Cardiac muscle cell (in vitro differentiated cells and primary cell): ENCODE measurements at places on chromosomes 7 and 10. TPM values are rescaled to one million over a fixed set of nuclear protein-coding genes. Genes with fewer than 3 reads are reported as not detected.

Gene MSS51
- 3.6 and 3.9 TPM in 2 replicates for total RNA-seq

Gene KAZALD1
- 50.1 and 52.9 TPM in 2 replicates for total RNA-seq

Gene MYL10
- not detected in 2 replicates for total RNA-seq

Gene TMEM196
- total RNA-seq: not detected in 2 replicates

Gene SPDYE2
- not detected in 2 replicates for total RNA-seq

GRCh38 chr7:73994023-73994422 lies 34.0 kb upstream of the ELN start:
- no peaks in the 10 kb centered on the region for H3K27me3 ChIP-seq
- no peak overlapping the region for H3K4me3 ChIP-seq
- no peaks in the 10 kb centered on the region for H3K36me3 ChIP-seq
- no peak for DNase-seq

- H3K36me3 ChIP-seq: no peaks in the 10 kb centered on the region
- no peak overlapping the region for H3K4me3 ChIP-seq
- DNase-seq: no peak
- no peaks in the 10 kb centered on the region for H3K4me1 ChIP-seq
Observed at GRCh38 chr10:122740640-122741039, 41.0 kb upstream of the C10orf120 start.

GRCh38 chr7:50647286-50647980 lies 82.2 kb upstream of the DDC start:
- no peaks in the 10 kb centered on the region for H3K36me3 ChIP-seq
- H3K27me3 ChIP-seq: no peaks in the 10 kb centered on the region
- no peak for DNase-seq
- no peak overlapping the region for H3K4me3 ChIP-seq

GRCh38 chr7:129854401-129854800 lies 98.4 kb downstream of the UBE2H start:
- peaks cover 22% of the 10 kb centered on the region for H3K4me1 ChIP-seq
- no peaks in the 10 kb centered on the region for H3K27me3 ChIP-seq
- no peak overlapping the region for H3K27ac ChIP-seq
- no peak overlapping the region for H3K4me3 ChIP-seq
- H3K36me3 ChIP-seq: no peaks in the 10 kb centered on the region

GRCh38 chr7:117014673-117015133 lies 61.4 kb downstream of the ST7 start:
- H3K27me3 ChIP-seq: no peaks in the 10 kb centered on the region
- H3K36me3 ChIP-seq: no peaks in the 10 kb centered on the region
- H3K27ac ChIP-seq: peak overlapping the region; percentile 86
- H3K4me1 ChIP-seq: peaks cover 51% of the 10 kb centered on the region
- H3K4me3 ChIP-seq: peak overlapping the region; percentile 73

DNA sequence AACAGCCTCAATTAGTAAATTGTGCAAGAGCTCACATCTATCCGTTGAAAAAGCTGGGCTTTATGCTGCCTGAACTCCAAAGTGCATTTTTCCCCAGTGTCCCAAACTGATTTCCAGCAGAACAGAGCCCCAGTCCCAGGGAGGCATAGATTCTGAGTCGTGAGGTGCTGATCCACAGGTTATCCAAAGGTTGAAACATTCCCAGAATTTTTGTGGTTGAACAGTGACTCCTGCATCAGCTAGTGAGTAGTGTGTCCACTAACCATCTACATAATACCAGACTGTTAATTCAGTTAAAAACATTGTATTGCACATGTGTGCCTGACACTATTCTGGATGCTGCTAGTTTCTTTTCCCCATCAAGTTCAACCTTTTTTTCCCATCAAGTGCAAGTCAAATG lies 761.5 kb downstream of the GATA3 start:
- peaks cover 15% of the 10 kb centered on the region for H3K27me3 ChIP-seq
- DNase-seq: no peak
- H3K4me3 ChIP-seq: no peak overlapping the region
- no peaks in the 10 kb centered on the region for H3K4me1 ChIP-seq
- no peak overlapping the region for H3K27ac ChIP-seq

DNA sequence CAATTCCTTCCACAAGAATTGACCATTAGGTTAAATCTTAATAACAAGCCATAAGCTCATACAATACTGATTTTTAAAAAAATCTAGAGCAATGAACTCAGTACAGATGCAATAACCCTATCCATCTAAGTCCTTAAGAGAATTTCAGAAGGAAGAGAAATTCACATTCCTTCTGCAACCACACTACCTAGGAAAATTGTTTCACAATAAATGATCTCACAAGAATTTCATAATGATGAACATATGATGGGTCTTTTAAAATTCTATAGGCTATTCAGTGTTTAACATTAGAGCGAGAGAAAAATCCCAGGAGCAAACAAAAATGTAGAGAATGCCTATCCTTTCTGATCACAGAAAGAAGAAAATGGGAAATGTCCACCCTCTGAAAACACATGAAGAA lies 70.0 kb upstream of the MAGI2 start:
- no peaks in the 10 kb centered on the region for H3K36me3 ChIP-seq
- H3K4me3 ChIP-seq: no peak overlapping the region
- H3K27me3 ChIP-seq: no peaks in the 10 kb centered on the region
- no peak for DNase-seq
- H3K4me1 ChIP-seq: no peaks in the 10 kb centered on the region

GRCh38 chr10:71761105-71761511 lies 12.2 kb downstream of the VSIR start:
- H3K36me3 ChIP-seq: no peaks in the 10 kb centered on the region
- no peak overlapping the region for H3K27ac ChIP-seq
- no peak overlapping the region for H3K4me3 ChIP-seq
- H3K27me3 ChIP-seq: no peaks in the 10 kb centered on the region
- DNase-seq: no peak
- no peaks in the 10 kb centered on the region for H3K4me1 ChIP-seq

DNA sequence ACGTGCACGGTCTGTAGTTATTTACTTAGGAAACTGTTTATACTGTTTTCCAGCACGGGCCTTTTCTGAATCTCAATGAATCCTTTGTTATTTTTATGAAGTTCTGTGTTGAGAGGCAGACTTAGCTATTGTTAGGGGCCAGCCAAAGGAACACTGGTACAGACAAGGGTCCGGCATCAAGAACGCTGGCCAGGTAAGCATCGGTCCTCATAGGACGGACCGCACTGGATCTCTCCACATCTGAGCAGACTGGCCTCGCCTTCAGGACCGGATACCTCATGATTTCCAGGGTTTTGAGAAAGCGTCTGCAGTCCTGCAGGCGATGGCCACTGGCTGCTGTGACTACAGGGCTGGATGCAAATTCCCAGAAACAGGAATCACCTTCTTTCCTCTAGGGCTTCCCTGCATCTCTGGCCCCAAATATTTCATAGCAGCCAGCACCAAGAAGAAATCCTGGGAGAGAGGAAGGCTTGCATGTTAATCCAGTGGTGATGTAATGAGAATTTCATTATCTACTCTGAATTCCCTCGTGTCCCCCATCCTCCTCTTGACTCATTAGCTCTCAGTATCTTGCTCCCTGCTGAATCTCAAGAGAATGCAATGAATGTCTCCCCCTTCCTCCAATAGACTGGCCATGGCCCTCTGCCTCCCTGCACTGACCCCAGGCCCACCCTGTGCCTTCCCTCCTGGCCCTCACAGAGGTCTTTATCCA lies 325.4 kb upstream of the NPVF start:
- H3K36me3 ChIP-seq: no peaks in the 10 kb centered on the region
- no peaks in the 10 kb centered on the region for H3K27me3 ChIP-seq
- no peak overlapping the region for H3K27ac ChIP-seq
- no peak for DNase-seq
- H3K4me1 ChIP-seq: no peaks in the 10 kb centered on the region

DNA sequence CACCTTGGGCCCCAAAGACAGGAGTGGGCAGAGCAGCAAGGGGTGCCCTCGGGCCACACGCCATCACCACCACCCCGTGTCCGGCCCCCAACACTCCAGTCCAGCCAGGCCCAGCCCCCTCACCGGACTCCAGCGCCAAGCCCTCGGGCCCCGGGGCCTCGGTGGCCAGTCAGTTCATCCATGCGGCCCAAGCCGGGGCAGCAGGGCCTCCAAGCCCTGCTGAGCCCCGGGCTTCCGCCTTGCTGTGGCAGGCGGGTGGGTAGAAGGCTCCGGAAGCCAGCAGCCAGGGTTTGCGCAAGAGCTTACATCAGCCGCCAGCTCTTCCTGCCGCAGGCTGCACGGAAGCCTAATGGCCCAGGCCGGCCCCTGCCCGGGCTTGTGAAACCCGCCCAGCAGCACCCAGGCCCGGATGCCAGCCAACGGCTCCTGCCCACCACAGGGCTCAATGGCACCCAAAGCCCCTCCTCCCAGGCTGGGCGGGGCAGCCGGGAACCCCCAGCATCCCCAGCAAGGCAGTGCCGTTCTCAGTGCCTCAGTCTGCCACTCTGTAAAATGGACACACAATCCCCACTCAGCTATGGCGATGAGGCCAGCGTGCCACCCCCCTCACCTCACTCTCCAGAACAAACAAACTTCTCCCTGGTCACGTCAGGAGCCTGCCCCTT lies 26.5 kb downstream of the TNRC18 start:
- H3K36me3 ChIP-seq: peaks cover 2% of the 10 kb centered on the region
- DNase-seq: peak; percentile 96
- no peaks in the 10 kb centered on the region for H3K4me1 ChIP-seq
- no peaks in the 10 kb centered on the region for H3K27me3 ChIP-seq

GRCh38 chr7:30980194-30980593 lies 16.4 kb downstream of the GHRHR start:
- no peaks in the 10 kb centered on the region for H3K36me3 ChIP-seq
- no peak for DNase-seq
- H3K4me1 ChIP-seq: no peaks in the 10 kb centered on the region
- peaks cover 42% of the 10 kb centered on the region for H3K27me3 ChIP-seq
- H3K4me3 ChIP-seq: no peak overlapping the region
- H3K27ac ChIP-seq: no peak overlapping the region

GRCh38 chr7:114160925-114161324 lies 242.1 kb upstream of the PPP1R3A start:
- no peak overlapping the region for H3K27ac ChIP-seq
- H3K4me1 ChIP-seq: no peaks in the 10 kb centered on the region
- H3K4me3 ChIP-seq: no peak overlapping the region
- DNase-seq: no peak
- no peaks in the 10 kb centered on the region for H3K27me3 ChIP-seq

GRCh38 chr7:78516450-78516849 lies 717.9 kb downstream of the PHTF2 start:
- no peaks in the 10 kb centered on the region for H3K4me1 ChIP-seq
- H3K4me3 ChIP-seq: no peak overlapping the region

DNA sequence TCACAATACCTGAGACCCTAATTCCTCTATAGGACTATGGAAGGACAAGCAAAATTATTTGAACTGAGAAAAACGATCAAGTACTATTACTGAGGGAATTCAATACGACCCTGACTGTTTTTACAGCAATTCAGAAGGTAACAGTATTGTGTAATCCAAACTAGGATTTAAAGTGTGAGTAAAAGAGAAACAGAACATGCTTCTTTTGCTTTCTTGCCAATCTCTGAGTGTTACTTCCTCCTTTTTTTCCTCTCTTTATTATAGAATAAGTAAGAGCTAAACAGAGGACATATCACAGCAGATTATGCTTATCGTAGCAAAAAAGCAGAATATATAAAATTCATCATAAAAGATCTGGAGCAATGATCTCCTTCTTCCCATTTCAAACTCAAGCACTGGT lies 292.1 kb downstream of the THSD7A start:
- no peak for DNase-seq
- H3K4me3 ChIP-seq: no peak overlapping the region
- H3K27ac ChIP-seq: no peak overlapping the region
- H3K27me3 ChIP-seq: no peaks in the 10 kb centered on the region

- no peak overlapping the region for H3K4me3 ChIP-seq
- DNase-seq: no peak
- H3K27me3 ChIP-seq: no peaks in the 10 kb centered on the region
- no peaks in the 10 kb centered on the region for H3K36me3 ChIP-seq
- H3K4me1 ChIP-seq: peaks cover 18% of the 10 kb centered on the region
Observed at GRCh38 chr10:34786464-34786863, 28.6 kb downstream of the PARD3 start.

GRCh38 chr7:47379629-47380324 lies 202.1 kb downstream of the TNS3 start:
- H3K27ac ChIP-seq: no peak overlapping the region
- no peak overlapping the region for H3K4me3 ChIP-seq
- peak; percentile 71 for DNase-seq
- no peaks in the 10 kb centered on the region for H3K27me3 ChIP-seq

GRCh38 chr10:47024399-47025252 lies 113.4 kb downstream of the PTPN20 start:
- H3K36me3 ChIP-seq: no peaks in the 10 kb centered on the region
- no peak overlapping the region for H3K4me3 ChIP-seq
- no peak overlapping the region for H3K27ac ChIP-seq

- H3K4me1 ChIP-seq: no peaks in the 10 kb centered on the region
- no peak overlapping the region for H3K4me3 ChIP-seq
- no peaks in the 10 kb centered on the region for H3K27me3 ChIP-seq
- H3K27ac ChIP-seq: peak overlapping the region; percentile 11
- peaks cover 38% of the 10 kb centered on the region for H3K36me3 ChIP-seq
Observed at GRCh38 chr7:107180378-107180777, 11.6 kb downstream of the HBP1 start.

DNA sequence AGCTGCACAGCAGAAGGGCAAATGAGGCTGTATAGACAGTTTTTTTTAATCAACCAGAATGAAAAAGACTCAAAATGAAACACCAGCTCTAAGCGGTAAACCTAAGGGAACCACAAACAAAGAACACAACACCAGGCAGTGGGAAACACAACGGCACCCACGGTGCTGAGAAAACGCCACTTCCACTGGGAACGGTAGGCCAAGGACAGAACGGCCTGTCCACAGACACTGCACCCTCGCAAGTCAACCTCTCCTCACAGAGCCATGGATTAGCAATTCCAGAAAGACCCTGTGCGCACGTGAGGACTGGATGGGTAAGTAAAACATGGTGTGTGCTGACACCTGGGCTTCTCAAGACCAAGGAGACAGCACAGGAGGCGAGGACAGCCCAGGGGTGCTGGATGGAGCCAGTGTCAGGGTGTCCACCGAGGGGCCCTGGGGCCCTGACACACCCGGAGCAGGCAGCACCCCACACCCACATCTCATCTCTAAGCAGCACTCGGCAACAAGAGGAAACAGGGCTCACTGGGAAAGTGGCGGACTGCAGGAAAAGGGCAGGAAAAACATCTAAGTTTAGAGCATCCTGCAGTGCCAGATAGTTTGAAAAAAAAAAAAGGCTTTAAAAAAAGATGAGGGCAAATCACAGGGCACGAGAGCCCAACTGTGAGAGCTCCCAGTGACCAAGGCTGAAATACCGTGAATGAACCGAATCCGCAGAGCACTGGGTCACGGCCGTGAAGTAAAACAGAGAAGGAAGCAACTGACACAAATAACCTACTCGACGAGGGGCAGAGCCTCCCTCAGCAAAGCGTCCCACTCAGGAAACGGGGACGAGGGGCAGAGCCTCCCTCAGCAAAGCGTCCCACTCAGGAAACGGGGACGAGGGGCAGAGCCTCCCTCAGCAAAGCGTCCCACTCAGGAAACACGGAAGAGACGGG lies 120.2 kb downstream of the MAD1L1 start:
- no peak overlapping the region for H3K4me3 ChIP-seq
- H3K27me3 ChIP-seq: no peaks in the 10 kb centered on the region
- H3K4me1 ChIP-seq: peaks cover 3% of the 10 kb centered on the region
- no peak for DNase-seq
- no peak overlapping the region for H3K27ac ChIP-seq
- H3K36me3 ChIP-seq: no peaks in the 10 kb centered on the region

- no peak overlapping the region for H3K27ac ChIP-seq
- no peaks in the 10 kb centered on the region for H3K27me3 ChIP-seq
- H3K4me1 ChIP-seq: no peaks in the 10 kb centered on the region
- no peak overlapping the region for H3K4me3 ChIP-seq
- H3K36me3 ChIP-seq: peaks cover 6% of the 10 kb centered on the region
Observed at GRCh38 chr7:141558544-141559183, 7.5 kb downstream of the AGK start.

- DNase-seq: peak; percentile 72
- H3K4me3 ChIP-seq: no peak overlapping the region
- peaks cover 16% of the 10 kb centered on the region for H3K4me1 ChIP-seq
- no peaks in the 10 kb centered on the region for H3K36me3 ChIP-seq
Observed at GRCh38 chr10:5071411-5072198, 22.6 kb upstream of the AKR1C3 start.
